ENCODE measurements at places on chromosomes 6 and 20. TPM values are rescaled to one million over a fixed set of nuclear protein-coding genes. Genes with fewer than 3 reads are reported as not detected.

Gene TMEM14B
- total RNA-seq = 253 TPM

Gene LRRN4
- total RNA-seq = not detected

Gene KHDRBS2
- 0.08 TPM for total RNA-seq

Gene CITED2
- total RNA-seq = 18.7 TPM

Gene IRF4
- total RNA-seq = 76.9 TPM

Gene ANGPT4
- total RNA-seq = not detected

Gene ARFGEF3
- total RNA-seq = 0.82 TPM

Gene HCK
- not detected for total RNA-seq

Gene ZBTB12
- total RNA-seq = 2.2 TPM

Gene TSPO2
- not detected for total RNA-seq

Gene R3HDML
- not detected for total RNA-seq

Gene TRIM40
- total RNA-seq = not detected

Gene BCKDHB
- 12.2 TPM for total RNA-seq

Gene MRAP2
- total RNA-seq = 0.67 TPM

Gene GNRH2
- not detected for total RNA-seq

Gene MKKS
- total RNA-seq = 21.1 TPM

Gene CGA
- not detected for total RNA-seq

Gene GRM1
- total RNA-seq = 0.26 TPM

Gene ATP5F1E
- 107 TPM for total RNA-seq

Gene DDO
- 2.3 TPM for total RNA-seq

Gene C6orf58
- total RNA-seq = not detected

Gene SEMG1
- not detected for total RNA-seq

Gene LRRC73
- total RNA-seq = 0.42 TPM

Gene SCGN
- total RNA-seq = 0.26 TPM

Gene NKX2-4
- 1.8 TPM for total RNA-seq

Gene WFDC12
- total RNA-seq = not detected
